ENCODE measurements at places on chromosomes 7 and 10. TPM values are rescaled to one million over a fixed set of nuclear protein-coding genes. Genes with fewer than 3 reads are reported as not detected.

DNA sequence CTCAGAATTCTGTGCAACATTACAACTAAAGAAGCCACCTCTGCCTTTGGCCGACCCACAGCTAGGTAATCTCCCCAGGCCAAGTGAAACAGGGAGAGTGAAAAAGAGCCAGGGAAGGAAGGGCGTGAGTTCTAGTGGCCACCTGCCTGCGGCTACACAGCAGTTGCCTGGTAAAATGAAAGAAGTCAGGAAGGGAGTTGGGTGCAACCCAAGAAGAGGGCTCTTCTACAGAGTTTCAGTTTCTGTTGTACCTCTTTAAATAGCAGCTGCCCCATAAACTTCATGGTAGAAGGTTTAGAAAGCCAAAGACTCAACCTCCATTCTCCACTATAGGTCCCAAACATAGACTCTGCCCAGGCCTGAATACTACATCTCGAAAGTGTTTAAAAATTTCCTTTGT is 76.2 kb upstream of the TMEM168 start:
- DNase-seq, result no peak

- no peak for DNase-seq
Measured at GRCh38 chr10:86798611-86799010, 42.2 kb downstream of the BMPR1A start.

GRCh38 chr10:5816170-5816569 is 2.9 kb upstream of the GDI2 start:
- DNase-seq, result no peak

- DNase-seq, result no peak
Measured at GRCh38 chr10:100364735-100365391, 17.8 kb downstream of the SCD start.

- DNase-seq, result no peak
Measured at GRCh38 chr10:93807371-93807770, 49.6 kb downstream of the LGI1 start.

The UBTD1 gene
- total RNA-seq, result 2.0 TPM

DNA sequence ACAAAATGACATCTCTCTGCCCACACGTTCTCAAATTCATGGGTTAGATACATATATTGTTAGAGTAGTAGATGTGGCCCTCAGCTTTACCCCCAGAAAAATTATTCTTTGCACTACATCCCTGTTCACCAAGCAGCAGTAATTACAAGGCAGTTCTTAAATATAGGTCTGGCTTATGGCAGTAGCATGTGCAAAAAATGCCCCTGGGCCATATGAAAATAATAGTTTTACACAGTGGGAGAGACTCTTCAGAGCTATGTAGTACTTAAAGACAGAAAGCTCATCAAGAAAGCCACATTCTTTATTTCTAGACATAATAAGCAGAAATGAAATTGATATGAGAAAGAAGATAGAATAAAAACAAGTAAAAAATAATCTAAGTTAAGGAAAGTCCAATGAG is 196.3 kb upstream of the FOXP2 start:
- no peak for DNase-seq

GRCh38 chr10:63670291-63670898 is 149.2 kb downstream of the REEP3 start:
- DNase-seq, result no peak

The HECTD2 gene
- total RNA-seq, result 3.7 TPM

GRCh38 chr10:101043363-101043707 is 12.3 kb downstream of the SFXN3 start:
- no peak for DNase-seq

The CPVL gene
- not detected for total RNA-seq

The TPST1 gene
- total RNA-seq, result 1.1 TPM

DNA sequence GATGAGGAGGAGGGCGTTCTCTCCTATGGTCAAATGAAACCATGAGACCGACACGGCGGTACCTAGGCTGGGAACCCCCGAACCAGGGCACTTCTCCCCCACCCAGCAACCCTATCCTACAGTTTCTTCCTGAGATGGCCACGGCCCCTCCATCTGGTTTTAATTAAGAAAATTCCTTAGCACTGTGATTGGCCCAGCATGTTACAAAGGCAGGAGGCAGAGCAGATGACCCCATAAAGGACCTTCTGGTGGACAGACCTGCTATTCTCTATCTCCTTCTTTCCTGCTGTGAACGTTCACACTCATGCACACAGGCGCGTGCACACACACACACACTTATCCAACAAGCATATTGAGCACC is 129.4 kb downstream of the RGS10 start:
- no peak for DNase-seq

- no peak for DNase-seq
Measured at GRCh38 chr7:122327969-122328368, 23.4 kb upstream of the FEZF1 start.

The GDF2 gene
- total RNA-seq, result not detected

DNA sequence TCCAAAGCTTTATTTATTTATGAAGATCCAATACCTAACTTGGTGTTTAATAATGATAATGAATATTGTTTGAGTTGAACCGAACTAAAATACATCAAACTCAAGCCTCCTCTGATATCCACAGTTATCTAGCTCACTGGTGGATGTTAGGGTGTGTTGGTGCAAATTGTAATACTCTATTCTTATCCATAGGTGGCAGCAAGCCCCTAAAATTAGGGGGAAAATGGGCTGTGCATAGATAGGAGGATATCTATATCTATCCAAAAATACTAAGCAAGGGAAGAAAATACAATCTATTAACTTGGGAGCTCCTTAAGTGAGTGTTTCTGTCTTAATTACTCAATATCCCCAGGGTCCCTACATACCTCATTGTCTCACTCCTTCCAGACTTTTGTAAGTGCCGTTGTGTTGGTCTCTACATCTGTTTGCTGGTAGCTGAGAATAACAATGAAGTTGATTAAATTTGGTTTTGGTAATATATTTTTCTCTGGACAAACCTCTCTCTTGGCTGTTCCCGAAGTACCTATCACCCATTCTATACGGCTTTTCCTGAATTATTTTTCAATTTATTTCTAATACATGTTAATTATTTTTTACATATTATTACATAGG is 55.0 kb upstream of the VWDE start:
- no peak for DNase-seq

- no peak for DNase-seq
Measured at GRCh38 chr10:113920875-113921274, 66.4 kb downstream of the NHLRC2 start.

DNA sequence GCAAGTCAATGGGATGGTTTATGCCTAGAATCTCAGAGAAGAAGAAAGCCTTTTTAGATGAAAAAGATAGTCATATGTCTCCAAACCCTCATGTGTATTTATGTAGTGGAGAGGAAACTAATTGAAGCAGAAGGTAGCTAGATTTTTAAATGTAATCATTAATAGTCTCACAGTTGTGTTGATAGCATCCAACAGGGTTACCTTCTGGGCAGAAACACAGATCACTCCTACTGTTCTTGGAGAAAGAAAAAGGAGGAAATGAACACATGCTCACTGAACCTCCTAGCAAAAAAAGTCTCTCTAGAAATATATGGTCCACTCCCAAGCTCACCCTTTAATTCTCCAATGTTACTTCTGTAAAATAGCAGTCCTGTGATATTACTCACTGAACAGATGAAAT is 777.2 kb upstream of the C7orf33 start:
- no peak for DNase-seq

DNA sequence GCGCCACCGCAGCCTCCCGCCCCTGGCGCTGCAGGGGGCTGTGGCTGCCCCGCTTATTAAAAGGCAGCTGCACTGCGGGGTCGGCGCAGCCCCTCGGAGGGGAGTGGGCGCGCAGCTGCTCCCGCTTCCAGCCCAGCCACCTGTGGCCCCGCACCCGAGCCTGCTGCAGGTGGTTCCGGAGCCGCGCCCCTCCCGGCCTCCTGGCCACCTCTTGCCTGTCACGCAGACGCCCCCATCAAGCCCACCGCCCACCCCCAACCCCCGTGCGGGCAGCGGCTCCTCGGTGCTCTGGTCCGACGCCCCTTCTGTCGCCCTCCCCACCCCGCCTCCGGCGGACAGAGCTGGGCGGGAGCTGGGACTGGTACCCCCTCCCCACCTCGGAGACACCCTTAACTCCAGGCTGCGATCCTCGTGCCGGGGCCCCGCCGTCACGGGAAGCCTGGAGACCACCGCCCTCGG is 549 bp downstream of the CALY start:
- DNase-seq, result no peak

GRCh38 chr7:116169060-116169459 is 41.3 kb upstream of the TES start:
- DNase-seq, result no peak

DNA sequence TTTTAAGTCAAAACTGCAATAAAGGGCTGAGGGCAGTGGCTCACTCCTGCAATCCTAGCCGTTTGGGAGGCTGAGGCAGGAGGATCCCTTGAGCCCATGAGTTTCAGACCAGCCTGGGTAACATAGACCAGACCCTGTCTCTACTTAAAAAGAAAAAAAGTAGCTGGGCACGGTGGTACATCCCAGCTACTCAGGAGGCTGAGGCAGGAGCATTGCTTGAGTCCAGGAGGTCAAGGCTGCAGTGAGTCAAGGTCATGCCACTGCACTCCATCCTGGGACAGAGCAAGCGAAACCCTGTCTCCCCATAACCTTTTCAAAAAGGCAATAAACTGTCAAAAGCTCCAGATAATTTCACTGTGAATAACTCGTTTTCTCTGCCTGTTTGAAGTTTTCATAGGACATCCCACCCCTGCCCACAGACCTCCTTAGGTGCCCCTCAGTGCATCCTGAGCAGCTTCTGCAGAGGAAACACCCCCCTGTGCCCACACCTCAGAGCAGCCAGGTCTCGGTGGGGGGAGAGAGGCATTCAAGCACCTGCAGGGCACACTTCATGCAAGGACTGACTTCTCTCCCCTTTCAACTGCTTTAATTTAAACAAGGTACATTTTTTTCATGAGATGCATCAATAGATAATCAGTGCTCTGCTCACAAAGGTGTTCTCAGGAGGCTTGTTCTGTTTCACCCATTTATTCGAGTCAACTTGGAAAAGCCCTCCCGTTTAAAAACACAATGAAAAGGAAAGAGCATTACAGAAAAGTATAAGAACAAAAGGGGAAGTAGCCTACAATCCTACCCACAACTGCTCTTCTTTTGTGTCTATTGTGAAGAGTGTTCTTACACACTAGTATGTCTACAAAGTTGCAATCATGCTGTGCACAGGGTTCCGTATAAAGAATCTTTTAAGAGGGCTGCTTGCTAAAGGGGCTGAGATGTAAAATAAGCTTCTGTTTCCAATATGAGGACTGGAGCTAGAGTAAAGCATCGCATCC is 104.9 kb downstream of the KMT2E start:
- DNase-seq, result no peak

DNA sequence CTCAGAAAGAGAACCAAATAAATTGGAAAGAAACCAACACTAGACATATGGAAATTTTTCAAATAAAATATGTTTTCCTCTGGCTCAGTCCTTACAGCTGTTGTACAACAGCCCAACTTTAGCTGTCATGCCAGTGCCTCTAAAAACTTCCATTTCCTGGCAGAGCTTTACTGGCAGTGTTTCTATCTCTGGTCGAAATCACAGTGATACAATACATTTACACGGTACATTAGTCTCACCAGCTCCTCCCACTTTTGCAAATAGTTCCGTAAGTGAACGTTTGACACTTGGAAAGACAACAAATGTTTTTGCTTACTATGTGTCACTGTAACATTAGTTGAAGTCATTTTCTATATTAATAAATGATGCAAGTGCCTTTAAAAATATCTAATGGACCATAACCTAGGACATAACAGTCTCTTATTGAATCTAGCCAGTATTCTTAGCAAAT is 29.8 kb downstream of the BCAP29 start:
- no peak for DNase-seq

The ZNHIT1 gene
- 55.0 TPM for total RNA-seq

The MCM10 gene
- total RNA-seq, result 55.4 TPM

The PLA2G12B gene
- total RNA-seq, result not detected

The GJD4 gene
- total RNA-seq, result not detected

GRCh38 chr7:117247809-117248208 is 75.0 kb downstream of the WNT2 start:
- no peak for DNase-seq

- DNase-seq, result no peak
Measured at GRCh38 chr7:116738378-116738777, 66.4 kb downstream of the MET start.

DNA sequence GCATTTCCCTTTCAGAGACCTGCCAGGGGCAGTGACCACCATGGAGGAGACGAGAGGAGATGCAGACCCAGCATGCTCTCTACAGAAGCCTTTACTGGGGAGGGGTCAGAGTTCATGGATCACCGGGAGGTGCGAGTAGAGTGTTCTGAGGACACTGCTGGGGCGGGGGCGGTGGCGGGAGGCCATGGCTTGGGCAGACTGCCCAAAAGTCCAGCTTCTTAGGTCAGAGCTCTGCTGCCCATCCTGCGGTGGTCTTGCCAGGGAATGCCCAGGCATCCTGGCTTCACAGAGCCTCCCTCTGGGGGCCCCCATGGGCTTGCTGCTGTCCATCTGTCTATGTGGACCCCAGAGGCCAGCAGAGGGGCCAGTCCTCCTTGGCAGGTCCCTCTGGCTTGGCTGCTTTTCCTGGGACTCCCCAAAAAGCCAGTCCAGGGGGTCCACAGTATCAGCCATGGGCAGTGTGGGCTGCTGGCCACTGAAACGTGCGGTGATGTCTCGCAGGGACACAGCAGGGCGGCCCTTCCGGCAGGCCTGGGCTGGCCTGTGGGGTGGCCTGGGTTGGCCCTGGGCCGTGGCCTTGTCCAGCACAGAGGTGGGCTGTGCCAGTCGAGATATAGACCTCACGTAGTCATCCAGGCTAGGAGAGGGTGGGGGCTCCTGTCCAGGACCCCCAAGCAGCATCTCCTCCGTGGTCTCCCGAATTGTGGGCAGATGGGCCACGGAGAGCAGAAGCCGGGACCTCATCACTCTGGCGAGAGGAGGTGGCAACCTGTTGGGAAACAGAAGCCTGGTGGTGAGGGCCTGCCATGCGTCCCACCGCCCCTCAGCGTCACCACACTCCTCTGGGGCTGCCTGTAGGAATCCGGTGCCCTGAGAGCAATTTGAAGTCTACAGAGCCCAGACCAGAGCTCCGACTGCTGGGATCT is 1.1 kb downstream of the DEPP1 start:
- no peak for DNase-seq

- DNase-seq, result no peak
Measured at GRCh38 chr10:117271427-117271826, 30.5 kb downstream of the SLC18A2 start.

DNA sequence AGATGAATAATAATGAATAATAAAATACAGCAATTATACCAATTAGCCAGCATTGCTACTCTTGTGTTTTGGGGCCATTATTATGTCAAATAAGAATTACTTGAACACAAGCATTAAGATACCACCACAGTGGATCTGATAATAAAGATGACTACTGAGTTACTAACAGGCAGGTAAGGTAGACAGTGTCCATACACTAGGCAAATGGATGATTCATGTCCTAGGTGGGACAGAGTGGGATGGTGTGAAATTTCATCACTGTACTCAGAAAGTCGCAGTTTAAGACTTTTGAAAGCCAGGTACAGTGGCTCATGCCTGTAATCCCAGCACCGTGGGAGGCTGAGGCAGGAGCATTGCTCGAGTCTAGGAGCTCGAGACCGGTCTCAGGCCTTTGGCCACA is 8.7 kb upstream of the UNC5B start:
- no peak for DNase-seq

- no peak for DNase-seq
Measured at GRCh38 chr7:127534636-127535035, 50.8 kb downstream of the GCC1 start.

GRCh38 chr7:70694434-70694970 is 437.4 kb upstream of the GALNT17 start:
- peak; percentile 12 for DNase-seq

GRCh38 chr10:3136336-3136735 is 36.2 kb downstream of the PITRM1 start:
- no peak for DNase-seq

GRCh38 chr7:78779788-78780187 is 673.7 kb downstream of the MAGI2 start:
- no peak for DNase-seq

Measured in activated T-cell treated with anti-CD3 and anti-CD28 coated beads, Interleukin-2, amount 50 U/mL, for 4 hours (primary cell).